ENCODE measurements at places on chromosomes 11 and 22.

- no peak for DNase-seq
Measured at GRCh38 chr11:65912845-65913244, 6.0 kb downstream of the C11orf68 start.

- DNase-seq: no peak
Measured at GRCh38 chr22:44001521-44001920, 22.6 kb upstream of the PARVB start.

- no peak for DNase-seq
Measured at GRCh38 chr11:116510166-116510565, 262.6 kb downstream of the BUD13 start.

DNA sequence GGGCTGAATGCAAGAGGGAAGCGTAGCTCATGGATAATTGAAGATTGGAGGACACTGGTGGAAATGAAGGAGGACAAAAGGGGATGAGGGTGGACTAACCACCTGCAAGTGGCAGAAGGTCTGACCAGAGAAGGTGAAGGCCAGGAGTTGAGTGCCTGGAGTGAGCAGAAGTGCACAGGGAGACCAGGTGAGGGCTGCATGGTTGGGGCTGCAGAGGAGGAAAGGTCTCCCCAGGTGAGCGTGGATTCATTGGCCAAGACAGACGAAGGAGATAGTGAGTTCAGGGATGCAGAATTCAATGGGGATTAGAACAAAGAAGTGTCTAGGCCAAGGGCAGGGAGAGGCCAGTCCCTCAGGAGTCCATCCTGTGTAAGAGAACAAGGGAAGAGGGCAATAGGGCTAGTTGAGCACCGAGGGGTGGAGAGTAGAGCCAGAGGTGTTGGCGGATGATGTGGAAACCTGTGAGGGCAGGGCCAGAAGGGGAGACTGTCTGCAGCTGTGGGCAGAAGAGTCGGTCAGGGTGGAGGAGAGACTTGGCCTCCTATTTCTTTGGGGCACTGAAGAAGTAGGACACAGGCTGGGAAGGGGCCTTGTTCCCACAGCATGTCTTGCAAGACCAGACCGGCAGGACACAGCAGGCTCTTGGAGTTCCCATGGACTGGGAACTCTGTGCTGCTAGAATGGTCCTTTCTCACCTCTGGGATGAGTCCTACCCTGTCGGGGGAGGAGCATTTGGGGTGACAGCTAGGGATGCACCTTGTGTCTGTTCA is 6.7 kb downstream of the TRIM29 start:
- DNase-seq: no peak
